Tongue (tissue), 3 donors: ENCODE measurements at places on chromosomes 6 and 20. TPM values are rescaled to one million over a fixed set of nuclear protein-coding genes. Genes with fewer than 3 reads are reported as not detected.

BANF2 gene
- total RNA-seq, result not detected

ARMC2 gene
- 2.8 TPM for total RNA-seq

C20orf204 gene
- 0.82 TPM for total RNA-seq

DNA sequence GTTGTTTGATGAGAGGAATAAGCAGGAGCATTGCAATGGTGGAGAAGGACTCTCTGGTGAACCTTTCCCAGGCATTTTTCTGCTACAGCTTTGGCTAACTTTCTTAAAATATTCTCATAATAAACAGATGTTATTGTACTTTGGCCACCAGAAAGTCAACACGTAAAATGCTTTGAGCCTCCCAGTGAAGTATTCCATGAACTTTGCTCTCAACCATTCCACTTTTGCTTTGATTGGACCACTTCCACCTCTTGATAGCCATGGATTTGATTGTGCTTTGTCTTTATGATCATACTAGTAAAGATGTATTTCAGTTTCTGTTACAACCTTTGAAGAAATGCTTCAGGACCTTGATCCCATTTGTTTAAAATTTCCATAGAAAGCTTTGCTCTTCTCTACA is 241.1 kb downstream of the TENT5A start:
- DNase-seq, result peak; percentile 7

DNA sequence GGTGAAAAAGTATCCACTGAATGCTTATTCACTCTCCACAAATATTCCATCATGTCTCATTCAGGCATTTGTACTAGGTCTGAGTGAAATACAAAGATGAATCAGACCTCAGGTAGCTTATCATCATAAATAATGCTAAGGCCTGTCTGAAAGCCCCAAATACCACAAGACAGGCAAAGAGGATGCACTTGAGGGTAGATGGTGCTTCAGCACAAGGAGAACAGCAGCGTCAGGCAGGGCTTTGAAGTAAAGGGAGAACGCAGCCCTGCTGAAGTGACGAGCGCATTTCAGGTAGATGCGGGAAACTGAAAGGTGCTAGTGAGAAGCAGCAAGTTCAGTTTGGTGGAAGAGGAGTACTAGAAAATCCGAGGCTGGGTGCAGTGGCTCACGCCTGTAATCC is 38.7 kb downstream of the MAP3K5 start:
- no peak for DNase-seq

DNA sequence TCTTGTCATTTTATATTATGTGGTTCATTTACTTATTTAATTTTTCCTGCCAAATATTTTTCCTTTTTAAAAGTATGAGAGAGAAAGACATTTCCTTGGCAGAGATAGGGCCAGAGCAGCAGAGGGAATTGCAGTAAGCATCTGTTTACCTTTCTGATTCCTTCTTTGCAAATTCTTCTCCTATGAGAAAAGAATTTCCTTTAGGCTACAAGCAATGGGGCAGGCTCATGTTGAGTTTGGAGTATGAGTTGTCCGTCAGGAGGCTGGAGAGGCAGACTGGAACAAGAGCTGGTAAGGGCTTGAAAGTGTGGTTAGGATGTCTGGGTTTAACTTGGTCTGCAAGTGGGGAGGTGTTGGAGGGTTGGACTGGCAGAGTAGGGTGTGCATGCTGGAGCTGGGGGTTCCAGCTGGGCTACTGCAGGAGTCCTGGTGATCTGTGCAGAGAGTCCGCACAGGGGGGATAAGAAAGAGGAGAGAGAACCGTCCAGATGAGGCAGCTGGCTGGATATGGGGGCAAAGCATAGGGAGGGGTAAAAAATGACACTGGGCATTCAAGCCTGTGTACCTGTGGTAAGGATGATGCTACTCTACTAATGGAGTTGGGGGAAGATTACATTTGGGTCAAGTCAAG is 19.7 kb downstream of the TIAM2 start:
- DNase-seq, result peak; percentile 59

- DNase-seq, result peak; percentile 73
Measured at GRCh38 chr6:160960839-160961238, 30.7 kb upstream of the MAP3K4 start.

GRCh38 chr6:53020005-53020744 is 25.1 kb upstream of the GSTA4 start:
- no peak for DNase-seq

DNA sequence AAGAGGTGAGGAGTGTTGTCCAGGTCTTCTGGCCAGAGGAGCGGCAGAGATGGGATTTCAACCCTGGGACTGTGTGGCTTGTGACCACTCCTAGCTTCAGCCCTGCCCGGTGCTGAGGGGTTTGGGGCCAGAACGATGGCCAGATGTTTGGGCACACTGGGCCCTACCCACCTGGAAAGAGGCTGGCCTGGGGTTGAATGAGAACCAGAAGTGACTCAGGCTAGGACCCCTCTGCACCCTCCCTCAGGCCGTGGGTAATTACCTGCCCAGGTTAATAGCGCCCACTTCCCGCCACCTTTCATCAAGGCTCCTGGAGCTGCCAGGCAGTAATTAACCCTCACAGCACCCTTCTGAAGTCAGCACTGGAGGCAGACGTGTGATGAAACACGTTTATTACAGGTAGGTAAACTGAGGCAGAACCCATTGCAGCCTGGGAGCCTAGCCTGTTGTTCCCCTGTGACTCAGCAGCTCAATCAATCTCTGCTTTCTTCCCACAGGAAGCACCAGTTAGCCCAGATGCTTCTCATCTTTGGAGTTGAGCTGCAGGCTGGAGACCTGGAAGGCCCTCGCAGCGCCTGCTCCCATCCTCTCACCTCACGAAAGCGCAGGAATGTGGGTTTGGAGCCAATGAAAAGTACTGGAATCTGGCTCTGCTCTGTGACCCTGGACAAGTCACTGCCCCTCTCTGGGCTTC is 120.8 kb downstream of the CEBPB start:
- DNase-seq, result no peak

- DNase-seq, result peak; percentile 23
Measured at GRCh38 chr6:114288701-114289495, 53.9 kb downstream of the HS3ST5 start.
